ENCODE measurements at places on chromosomes 16 and 17.
A peak's percentile ranks its signal among the peaks of the same experiment; 100 is the strongest.

DNA sequence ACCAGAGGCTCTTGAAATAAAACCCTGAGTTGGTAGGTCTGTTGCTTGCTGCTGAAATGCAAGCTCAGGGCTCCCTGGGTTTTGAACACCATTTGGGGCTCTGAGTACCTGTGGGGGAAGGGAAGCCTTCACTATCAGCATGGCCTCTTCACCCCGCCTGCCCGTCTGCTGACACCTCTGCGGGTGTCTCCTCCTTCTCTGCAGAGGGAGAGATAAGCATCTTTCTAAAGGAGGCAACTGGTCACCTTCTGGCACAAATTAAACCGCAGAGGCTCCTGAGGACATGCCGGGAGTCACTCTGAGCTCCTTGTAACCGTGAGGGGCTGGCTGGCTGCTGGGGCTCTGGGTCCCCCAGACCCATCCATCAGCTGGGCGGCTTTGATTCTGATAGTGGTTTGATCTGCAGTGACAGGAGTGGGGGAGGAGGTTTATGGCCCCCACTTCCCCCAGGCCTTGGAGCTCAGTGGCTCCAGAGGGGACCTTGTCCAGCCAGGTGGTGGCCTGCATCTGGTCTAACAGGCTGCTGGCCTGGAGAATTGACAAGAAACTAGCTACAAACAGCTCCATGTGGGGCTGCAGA is 123.5 kb downstream of the IRF8 start:
- DNase-seq, result no peak

GRCh38 chr16:85227084-85227945 is 115.0 kb upstream of the CIBAR2 start:
- DNase-seq, result no peak

DNA sequence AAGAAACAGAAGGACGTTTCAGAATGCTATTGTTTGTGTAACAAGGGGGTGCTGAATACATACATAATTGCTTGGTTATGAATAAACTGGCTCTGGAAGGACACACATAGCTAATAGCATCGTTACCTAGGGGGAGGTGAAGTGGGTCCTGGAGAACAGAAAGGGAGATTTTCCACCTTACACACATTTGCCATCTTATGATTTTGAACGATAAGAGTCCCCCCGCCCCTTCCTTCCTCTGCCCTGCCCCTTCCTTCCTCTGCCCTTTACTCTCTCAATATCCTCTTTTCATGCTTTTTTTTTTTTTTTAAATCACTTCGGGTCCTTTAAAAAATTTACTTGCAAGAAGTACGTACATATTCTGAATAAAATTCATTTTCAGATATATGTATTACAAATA is 902 bp upstream of the DHRS7B start:
- peak; percentile 78 for DNase-seq

- no peak for DNase-seq
Measured at GRCh38 chr16:50717091-50717490, 23.7 kb downstream of the NOD2 start.

DNA sequence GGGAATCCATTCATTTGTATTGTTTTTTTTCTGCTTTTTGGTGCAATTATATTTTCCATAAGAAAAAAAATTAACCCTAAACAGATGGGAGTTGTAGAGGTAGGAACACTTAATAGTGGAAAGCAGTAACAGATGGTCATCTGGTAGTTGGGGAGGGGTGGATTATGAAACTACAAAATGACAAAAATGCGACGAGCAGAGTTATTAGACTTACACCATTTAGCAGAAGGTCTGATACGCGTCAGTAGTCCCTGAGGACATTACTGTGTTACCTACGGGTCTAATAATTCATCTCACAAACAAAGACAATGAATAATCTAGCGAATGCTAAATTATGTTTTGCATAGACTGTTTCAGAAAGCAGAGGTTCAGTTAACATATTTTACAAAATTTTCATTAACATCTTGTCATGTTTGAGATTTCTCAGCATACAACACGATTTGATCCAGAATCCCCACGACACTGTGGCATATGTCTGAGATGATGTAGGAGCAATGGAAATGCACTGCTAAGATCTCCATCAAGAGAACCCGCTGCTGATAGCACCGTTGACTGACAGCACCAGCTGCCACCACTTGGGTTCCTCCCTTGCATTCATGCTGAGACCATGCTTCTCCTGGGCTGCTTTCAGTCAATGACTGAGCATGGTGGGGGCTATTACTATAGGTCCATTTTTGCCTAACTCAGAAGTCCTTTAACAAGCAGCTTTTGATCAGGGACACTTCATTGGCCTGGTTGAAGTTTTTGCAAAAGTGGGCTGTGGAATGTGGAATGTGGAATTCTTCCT is 182.2 kb upstream of the CPHXL start:
- no peak for DNase-seq

- DNase-seq, result peak; percentile 27
Measured at GRCh38 chr16:49424961-49425360, 51.4 kb downstream of the C16orf78 start.

GRCh38 chr17:49915670-49916069 is 53.3 kb upstream of the DLX4 start:
- no peak for DNase-seq

DNA sequence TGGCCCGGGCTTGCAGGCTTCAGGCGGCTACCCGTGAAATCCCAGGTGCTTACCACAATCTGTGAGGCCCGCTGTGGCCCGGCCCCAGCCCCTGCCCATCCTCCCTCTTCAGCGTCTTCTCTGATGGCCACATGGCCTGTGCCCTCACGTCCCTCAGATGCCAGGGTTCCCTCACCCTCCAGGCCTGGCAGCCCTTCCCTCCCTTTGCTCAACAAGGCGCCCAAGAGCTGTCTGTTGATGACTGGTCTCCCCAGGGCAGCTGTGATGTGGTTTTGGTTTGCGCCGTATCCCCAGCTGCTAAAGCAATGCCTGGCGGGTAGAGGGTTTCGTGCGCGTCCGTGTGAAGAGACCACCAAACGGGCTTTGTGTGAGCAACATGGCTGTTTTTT is 35.1 kb downstream of the PMM2 start:
- DNase-seq, result no peak

- no peak for DNase-seq
Measured at GRCh38 chr17:71149607-71150006, 971.2 kb upstream of the SOX9 start.

GRCh38 chr17:57604771-57605674 is 140.1 kb downstream of the CCDC182 start:
- peak; percentile 90 for DNase-seq

DNA sequence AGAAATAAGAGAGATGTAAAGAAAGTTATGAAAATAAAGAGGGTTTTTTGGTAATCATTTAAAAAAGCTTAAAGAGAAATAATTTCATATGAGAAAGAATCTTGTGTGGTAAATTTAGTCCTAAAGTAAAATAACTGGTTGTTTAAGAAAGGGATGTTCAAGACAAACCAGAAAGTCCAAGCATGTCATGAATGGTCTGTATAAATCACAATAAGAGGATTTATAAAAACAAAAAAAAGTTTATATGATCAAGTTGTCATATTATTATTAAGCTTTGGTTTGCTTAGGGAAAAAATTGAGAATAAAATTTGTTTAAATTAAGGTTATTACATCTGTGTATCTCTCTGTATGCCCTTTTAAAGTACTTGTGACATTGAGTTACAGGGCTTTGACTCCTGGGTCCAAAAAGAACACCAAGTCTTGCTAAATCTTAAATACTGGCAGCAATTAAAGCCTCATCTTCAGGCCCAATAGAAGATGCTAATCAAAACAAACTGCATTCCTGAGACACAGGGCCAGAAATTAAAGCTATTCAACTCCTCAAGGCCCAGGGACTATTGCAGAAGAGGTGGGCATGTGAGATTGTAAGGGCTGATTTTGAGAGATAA is 15.6 kb upstream of the TRIM25 start:
- no peak for DNase-seq

DNA sequence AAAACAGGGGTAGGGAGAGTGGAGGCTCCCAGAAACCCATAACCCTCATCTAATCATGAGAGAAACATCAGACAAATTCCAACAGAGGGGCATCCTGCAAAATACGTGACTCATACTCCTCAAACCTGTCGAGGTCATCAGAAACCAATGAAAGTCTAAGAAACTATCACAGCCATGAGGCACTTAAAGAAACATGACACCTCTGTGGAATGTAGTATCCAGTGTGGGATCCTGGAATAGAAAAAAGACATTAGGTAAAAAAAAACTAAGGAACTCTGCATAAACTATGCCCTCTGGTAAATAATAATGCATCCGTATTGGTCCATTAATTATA is 16.4 kb downstream of the CDH5 start:
- DNase-seq, result no peak

- peak; percentile 56 for DNase-seq
Measured at GRCh38 chr17:83196973-83197880, 117.8 kb downstream of the METRNL start.

DNA sequence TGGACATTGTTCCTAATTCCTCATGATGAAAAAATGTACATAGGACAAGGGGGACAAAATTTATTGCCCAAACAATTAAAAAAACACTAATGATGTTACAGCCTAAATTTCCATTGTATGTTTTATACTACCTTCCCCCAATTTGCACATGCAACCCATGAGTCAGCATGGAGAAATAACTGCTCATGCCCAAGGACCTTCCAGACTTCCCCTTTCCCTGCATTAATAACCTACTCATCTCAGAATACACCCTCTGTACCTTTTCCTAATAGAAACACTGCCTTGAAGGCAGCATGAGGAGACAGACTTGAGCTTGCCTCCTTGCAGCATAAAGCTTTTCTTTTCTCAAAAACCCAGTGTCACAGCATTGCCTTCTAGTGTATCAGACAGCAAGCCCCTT is 2402.8 kb downstream of the TP53TG3F start:
- DNase-seq, result no peak

DNA sequence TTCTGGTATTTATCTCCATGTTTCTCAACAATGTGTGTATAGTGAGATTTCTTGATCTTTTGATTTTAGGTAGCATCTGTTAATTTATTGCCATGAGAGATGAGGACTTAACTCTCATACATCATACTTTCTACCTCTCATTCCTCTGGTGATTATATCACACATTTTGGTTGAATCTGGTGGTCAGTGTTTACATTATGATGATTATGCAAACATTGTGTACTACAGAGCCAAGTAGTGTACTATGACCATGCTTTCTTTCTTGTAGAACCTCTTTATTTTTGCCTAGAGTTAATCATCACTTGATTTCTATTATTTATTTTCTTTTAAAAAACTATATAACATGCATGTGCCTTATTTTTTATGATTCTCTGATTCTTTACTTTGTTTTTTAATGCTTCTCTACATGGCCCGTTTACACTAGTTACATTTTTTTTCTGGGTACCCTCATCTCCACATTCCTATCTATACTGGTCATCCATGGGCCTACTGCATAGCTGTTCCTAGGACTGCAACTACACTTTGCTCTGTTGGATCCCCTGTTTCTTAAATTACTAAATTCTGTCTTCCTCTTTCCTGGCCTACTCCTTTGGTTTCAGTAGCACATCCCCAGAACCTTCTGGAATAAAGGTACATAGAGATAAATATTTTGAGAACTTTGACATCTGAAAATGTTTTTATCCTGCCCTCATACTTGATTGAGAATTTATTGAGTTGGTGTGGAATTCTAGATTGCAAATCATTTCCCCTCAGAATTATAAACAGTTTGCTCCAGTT is 63.0 kb upstream of the LRRC37A3 start:
- DNase-seq, result no peak

DNA sequence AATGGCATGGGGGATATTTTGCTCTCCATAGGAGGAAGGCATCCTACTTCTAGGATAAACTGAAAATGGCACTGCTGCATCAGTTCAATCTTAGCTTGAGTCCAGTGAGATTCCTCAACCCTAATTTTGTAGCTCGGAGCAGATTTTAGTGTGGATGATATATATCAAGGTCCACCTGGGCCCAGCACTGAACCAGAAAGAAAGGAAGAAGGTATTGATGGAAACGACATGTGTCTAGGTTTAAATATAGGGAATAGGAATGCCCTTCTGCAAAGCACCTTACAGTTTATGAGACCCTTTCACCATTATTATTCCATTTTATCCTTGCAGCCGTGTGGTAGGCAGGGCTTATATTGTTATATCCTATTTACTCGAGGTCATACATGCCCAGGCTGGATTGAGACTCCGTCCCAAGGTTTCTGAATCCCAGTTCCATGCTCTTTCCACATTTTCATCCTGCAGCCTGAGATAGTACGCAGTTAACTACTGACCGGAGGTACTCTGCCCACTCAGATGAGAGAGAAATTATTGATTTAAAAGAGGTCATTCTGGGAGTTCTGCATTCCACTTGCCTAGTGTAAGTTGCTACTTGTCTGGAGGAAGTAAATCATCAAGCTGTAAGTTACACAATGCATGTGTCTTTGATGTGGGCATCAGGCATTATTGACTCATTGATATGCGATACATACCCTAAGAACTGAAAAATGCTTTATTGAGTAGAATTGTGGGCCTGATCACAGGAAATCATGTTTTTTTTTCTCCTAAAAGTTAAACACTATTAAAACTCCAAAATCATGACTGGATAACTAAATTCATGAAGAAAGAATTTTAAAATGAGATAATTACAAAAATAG is 10.1 kb downstream of the KRT39 start:
- no peak for DNase-seq

- no peak for DNase-seq
Measured at GRCh38 chr16:15031586-15031985, 24.3 kb downstream of the NTAN1 start.

DNA sequence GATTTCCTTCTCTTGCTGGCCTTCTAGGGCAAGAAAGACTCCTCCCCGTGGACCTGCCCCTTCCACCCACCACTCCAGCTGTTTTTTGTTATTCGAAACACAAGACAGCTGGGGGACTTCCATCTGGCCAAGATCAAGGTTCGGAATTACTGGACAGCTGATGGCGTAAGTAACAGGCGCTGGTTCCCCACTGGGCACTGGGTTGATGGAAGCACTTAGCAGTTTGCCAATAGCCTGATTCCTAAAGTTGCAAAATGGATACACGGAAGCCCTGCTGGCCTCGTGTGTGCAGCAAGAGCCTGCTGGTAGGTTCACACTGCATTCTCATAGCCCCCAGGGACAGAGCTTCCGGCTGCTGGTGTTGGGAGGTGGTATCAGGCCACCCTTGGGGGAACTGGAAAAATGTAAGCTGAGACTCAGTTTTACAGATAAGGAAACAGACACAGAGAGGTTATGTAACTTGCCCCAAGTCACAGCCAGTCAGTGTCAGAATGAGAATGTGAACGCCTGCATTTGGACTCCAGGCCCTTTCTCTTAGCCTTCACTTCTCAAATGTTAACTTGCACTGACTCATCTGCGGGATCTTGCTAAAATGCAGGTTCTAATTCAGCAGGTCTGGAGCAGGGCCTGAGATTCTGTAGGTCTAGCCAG is 171.7 kb downstream of the KATNIP start:
- DNase-seq, result no peak

GRCh38 chr16:83552228-83552627 is 255.6 kb upstream of the HSBP1 start:
- DNase-seq, result no peak

DNA sequence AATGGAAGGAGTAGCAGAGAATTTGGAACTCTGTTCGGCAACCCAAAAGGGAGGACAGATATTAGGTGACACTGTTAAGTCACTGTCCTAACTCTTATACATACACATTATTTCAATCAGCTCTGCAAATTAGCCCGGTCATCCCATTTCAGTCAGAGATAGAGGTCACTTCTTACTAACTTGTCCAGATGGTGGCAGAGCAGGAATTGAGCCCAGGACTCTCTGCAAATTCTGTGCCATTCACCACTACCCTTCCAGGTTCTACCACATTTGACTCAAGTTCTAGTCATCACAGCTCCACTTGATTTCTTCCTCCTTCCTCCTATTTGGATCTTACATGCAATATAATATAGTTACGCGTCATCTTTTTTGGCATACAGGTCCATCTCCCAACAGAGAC is 35.9 kb upstream of the NUDT7 start:
- DNase-seq, result no peak

- DNase-seq, result no peak
Measured at GRCh38 chr17:69228018-69228417, 606 bp downstream of the ABCA10 start.

GRCh38 chr17:66578781-66579489 is 256.0 kb upstream of the CACNG5 start:
- DNase-seq, result no peak

All from spleen (tissue), 13 donors.